Foreskin fibroblast (primary cell): ENCODE measurements at places on chromosomes 13 and 19.
A peak's percentile ranks its signal among the peaks of the same experiment; 100 is the strongest.

DNA sequence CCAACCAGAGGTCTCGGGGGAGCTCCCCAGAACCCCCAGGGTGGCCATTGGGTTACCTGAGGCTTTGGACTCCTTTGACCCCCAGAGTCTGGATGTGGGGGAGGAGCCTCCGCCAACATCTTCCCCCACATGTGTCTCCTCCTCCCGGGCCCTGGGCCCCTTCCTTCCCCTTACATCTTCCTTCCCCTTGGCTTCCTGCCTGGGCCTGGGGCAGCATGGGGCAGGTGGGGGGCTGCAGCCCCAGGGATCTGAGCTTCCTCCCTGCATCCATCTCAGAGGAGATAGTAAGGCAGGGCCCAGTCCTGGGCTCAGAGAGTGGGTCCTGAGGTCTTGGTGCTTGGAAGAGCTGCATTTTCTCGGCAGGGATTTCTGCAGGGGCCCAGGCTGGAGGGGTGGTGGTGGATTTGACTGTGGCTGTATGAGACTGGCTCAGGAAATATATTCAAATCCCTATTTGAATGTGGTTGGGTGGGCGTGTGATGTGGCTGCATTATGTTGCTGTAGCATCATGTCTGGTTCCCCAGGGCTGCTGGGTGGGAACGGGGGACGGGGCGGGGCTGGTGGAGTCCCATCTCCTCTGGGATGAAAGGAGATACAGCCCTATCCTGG is 919 bp downstream of the VAV1 start:
- DNase-seq, result no peak

- DNase-seq, result no peak
Measured at GRCh38 chr13:44382635-44383145, 9.1 kb downstream of the SERP2 start.

DNA sequence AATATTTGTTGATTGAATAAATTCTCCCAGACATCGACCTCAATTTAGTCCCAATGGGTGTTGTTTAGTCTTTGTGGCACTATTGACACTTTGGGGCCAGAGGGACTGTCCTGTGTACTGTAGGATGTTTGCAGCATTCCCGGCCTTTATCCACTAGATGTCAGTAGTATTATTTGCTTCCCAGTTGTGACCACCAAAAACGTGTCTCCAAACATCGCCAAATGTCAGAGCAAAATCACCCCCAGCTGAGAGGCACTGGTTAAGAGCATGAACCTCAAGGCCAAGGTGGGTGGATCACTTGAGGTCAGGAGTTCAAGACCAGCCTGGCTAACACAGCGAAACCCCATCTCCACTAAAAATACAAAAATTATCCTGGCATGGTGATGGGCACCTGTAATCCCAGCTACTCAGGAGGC is 15.4 kb downstream of the NLRP12 start:
- peak; percentile 37 for DNase-seq

DNA sequence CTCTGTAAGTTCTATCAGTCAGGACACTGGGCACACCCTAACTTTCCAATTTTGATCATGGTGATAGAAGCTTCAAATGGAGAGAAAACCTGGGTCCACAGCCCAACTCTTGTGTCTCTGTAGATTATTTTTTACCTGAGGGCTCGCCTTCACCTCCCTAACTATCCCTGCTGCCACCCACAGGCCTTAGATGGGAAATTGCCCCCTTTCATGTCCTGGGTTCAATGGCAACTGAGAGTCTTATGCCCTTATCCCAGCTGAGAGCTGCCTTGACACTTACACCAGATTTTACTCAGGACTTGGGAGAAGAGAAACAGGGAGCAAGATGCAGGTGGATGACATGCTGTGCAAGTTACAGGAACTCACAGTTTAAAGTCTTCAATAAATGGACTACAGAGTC is 81.7 kb downstream of the RAP2A start:
- no peak for DNase-seq

DNA sequence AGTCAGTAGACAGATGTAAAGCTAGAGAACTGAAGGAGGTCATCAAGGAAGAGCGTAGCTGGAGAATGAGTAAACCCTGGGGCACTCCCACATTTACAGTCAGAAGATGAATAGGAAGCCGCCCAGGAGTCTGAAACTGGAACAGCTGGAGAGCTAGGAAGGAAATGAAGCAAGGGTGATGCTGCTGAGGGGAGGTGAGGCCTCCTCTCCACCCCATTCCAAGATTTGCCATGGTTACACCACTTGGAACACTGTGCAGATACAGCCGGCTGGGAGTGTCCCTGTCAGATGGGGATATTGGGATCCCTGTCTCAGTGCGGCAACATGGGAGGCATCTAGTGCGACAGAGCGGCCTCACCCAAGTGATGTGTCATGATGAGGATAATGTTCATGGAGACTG is 51.8 kb upstream of the GPI start:
- DNase-seq, result peak; percentile 23

DNA sequence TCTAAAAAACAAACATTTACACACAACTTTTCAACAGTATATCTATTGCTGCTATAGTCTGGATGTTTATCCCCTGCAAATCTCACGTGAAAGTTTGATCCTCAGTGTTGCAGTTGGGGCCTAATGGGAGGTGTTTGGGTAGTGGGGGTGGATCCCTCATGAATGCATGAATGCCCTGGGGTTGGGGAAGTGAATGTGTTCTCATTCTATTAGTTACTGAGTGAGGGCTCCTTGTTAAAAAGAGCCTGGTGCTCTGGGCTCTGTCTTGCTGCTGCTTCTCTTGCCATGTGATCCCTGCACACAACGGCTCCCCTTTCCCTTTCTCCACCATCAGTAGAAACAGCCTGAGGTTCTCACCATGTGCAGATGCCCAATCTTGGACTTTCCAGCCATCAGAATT is 242.7 kb upstream of the HTR2A start:
- no peak for DNase-seq

DNA sequence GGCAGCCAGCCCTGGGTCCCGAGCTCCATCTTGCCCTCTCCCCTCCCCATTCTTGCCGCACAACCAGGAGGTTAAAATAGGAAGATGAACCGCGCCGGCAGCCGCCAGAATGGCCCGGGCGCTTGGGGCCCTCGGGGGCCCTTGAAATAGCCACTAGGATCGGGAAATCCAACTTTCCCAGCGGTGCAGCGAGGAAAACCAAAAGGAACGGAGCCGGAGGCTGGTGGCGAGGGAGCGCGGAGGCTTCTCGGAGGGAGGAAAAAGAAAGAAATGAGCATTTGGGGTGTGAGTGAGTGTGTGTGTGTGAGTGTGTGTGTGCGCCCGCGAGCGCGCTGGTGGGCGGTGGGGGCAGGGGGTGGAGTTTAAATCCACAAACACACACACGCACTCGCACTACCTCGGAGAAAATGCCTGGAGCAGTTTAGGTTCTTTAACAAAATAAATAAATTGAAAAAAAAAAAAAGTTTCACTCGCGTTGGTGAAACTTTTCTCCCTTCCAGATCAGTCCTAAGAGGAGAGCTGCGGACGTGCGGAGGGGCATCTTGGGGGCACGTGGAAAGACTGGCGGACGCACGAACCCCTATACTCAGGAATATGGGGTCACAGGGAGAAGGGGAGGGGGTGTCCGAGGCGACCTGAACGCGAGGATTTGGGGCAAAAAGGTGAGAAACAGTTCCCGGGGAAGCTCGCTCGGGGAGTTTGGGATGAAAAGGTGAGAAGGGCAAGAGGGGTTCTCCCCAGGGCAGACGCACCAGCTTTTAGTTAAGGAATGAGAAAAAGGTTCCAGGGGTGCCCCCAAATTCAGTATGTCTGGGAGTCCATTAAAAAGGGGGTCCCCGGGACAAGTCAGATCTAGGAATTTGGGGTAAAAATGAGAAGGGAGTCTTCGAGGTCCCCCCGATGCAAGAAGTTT is 1.3 kb downstream of the RFX2 start:
- peak; percentile 69 for DNase-seq

DNA sequence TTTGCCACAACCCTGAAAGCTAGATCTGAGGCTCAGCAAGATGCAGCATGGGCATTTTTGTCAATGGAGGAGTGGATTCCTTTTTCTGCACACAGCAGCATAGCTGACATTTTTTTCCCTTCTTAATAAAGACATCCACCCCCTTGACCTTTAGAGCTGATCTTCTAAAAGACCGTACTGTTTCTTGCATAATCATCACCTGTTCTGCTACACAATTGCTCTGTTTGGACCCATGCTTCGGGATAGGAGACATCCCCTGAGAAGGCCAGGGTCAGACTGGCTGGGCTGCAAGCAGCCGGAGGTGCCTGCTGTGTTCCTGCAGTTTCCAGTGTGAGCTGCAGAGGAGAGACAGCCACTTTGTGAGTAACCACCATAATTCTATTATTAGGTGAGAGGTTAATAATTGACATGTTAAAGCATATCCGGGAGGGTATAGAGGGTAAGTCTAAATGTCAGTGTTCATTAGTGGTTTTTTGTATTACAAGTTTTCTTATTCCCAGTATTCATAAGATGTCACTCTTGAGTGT is 108.5 kb upstream of the C1QTNF9B start:
- no peak for DNase-seq

- DNase-seq, result no peak
Measured at GRCh38 chr13:103288114-103288513, 221.9 kb upstream of the SLC10A2 start.

- DNase-seq, result peak; percentile 79
Measured at GRCh38 chr19:2327773-2328400, 499 bp downstream of the LSM7 start.

DNA sequence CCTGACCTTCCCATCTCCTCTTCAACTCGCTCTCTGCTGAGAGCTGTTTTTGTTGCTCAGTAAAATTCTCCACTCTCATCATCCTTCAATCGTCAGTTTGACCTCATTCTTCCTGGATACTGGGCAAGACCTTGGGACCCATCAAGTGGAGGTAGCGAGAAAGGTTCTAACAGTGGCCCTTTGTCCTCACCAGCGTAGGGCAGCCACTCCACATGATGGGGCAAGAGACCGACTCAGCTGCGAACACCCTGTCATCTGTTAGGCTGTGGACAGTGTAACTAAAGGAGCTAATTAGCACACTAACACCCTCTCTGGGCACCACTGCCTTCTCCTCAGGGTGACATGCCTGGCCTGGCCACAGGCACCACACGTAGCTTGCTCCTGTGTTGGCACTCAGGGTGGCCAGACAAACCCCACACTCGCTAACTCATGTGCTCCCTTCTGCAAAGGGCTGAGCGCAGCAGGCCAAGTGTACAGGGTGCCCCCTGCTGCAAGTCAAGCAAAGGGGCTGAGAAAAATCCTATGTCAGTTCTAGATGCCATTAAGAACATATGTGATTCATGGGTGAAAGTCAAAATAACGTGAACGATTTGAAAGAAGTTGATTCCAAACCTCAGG is 1216.0 kb downstream of the SLITRK5 start:
- DNase-seq, result no peak

DNA sequence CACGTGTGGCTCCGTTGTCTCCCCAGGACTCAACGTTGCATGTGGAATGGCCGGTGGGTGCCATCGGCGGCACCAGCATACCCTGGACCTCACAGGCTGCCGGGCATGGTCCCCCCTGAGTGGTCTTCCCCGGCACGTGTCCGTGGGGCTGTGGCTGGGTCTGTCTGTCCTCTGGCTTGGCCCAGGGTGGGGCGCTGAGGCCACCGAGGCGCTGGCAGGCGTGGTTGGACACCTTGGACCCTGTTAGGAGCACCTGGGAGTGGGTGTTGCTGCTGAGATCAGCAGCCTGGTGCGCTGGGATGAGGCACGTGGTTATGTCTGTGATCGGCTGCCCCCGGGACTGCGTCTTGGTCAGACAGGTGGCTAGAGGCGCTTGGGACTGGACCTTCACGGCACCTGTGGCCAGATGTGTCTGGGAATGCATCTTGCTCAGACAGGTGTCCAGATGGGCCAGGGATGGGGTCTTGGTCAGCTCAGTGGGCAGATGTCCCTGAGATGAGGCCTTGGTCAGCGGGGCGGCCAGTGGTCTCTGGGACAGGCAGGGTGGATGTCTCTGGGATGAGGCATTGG is 9.2 kb downstream of the IQCN start:
- DNase-seq, result no peak

DNA sequence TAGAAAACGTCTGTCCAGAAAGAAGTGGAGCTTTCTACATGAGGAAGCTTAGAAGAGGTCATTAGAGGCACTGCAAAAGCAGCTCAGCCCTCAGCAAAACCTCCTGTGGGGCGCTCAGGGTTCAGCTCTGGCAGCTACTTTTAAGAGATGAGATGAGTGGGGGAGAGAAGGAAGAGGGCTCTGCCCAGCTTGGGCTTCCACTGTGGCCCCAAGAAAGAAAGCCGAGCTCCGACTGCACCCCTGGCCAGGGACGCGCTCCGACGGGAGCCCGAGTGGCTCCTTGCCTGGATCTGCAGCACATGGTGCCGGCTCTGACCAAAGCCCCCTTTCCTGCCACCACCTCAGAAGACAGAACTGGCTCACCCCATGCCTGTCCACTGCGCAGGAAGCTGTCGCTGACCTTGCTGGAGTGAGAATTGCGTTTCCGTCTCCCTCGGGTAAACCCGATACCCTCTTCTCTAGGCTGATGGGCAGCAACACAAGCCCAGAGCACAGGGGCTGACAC is 36.4 kb downstream of the NAXD start:
- DNase-seq, result no peak

DNA sequence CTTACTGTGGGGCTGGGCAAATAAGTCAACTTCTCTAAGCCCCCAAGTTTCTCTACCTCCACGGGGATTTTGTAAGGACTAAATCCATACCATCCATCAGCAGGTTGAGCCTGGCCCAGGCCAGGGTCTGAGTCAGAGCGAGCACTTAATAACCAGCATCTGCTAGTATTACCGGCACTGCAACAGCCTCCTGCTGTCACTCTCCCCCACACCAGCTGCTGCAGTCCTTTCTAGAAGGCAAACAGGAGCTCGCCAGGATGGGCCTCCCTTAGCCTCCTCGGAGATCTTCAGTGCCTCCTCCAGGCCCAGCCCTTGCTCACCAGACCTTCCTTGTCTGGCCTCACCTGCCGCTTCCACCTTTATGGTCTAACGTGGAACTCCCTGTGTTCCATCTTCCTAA is 3.2 kb downstream of the NAPA start:
- DNase-seq, result peak; percentile 67

DNA sequence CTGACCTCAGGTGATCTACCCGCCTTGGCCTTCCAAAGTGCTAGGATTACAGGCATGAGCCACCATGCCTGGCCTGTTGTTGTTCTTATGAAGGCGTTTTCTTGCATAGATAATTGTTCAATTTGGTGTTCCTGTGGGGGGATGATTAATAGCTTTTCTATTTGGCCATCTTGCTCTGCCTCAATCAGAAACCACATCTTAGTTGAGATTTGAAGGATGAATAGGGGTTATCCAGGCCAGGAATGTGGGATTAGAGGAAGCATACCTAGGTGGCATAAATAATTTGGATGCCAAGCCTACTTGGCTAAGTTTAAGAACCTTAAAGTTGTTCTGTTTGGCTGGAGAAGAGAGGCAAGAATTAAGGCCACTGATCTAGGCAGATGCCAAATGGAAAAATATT is 44.4 kb downstream of the CCNA1 start:
- DNase-seq, result no peak

- no peak for DNase-seq
Measured at GRCh38 chr19:8163759-8164158, 14.4 kb upstream of the FBN3 start.

- DNase-seq, result peak; percentile 10
Measured at GRCh38 chr13:49354719-49355118, 89.1 kb downstream of the CAB39L start.

DNA sequence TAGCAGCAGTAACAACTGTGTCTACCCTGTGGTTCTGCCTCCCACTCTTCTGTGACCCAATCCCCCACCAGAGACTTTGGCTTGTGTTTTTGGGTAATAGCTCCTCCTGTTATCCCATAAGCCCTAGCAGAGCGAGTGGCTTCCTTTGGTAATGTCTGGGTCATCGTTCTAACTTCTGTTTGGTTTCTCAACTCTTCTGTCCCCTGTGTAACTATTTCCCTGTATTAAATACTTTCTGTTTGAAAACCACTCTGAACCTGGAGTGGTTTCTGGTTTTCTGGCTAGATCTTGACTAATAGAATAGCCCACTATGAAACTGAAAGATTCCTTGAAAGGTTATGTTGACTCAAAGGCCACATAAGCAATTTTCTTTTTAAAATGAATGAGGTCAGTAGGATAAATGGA is 350.0 kb downstream of the DCT start:
- DNase-seq, result no peak
